ENCODE measurements at places on chromosomes 2 and 18.

GRCh38 chr18:48295586-48296311 lies 113.4 kb downstream of the ZBTB7C start:
- DNase-seq, result peak; percentile 32

DNA sequence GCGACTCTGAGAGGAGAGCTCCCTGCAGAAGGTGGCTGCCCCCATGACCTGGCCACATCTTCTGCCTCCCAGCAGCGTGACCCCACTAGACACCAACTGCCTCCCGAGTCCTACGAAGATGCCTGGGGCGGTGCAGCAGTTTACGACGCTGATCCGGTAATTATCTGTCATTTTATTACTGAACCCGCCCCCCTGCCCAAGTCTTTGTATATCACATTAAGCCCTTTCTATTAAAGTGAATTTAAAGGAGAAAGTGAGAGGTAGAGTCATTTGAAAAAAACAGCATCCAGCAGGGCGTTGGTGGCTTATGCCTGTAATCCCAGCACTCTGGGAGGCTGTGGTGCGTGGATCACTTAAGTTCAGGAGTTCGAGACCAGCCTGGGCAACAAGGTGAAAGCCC lies 33.4 kb downstream of the ABCG8 start:
- DNase-seq, result no peak

DNA sequence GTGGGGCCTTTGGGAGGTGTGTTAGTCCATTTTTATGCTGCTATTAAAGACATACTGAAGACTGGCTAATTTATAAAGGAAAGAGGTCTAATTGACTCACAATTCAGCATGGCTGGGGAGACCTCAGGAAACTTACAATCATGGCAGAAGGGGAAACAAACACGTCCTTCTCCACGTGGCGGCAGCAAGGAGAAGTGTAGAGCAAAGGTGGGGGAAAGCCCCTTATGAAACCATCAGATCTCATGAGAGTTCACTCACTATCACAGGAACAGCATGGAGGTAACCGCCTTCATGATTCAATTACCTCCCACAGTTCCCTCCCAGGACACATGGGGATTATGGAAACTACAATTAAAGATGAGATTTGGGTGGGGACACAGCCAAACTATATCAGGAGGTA lies 187.1 kb upstream of the OSR1 start:
- no peak for DNase-seq

DNA sequence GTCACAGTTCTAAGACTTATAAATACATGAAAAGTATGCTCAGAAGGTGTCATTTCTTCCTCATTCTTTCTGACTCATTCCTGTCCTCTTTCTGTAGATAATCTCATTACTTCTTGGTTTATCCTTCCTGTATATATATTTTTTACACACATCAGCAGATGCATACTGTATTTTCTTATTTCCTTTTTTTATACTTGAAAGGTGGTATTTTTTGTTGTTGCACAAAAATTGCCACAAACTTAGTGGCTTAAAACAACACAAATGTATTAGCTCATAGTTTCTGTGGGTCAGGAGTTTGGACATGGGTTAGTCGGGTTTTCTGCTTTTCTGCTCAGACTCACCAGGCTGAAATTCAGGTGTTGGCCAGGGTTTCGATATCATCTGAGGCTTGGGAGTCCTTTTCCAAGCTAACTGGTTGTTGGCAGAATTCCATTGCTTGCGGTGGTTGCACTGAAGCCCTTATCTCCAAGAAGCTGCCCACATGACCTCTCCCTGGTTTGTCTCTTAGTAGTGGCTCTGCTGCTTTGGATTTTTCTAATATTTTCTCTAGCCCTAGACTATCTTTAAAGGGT lies 162.6 kb downstream of the FMNL2 start:
- peak; percentile 68 for DNase-seq

GRCh38 chr2:230043461-230043860 lies 25.3 kb downstream of the SLC16A14 start:
- DNase-seq, result no peak

GRCh38 chr18:12074736-12075135 lies 18.9 kb upstream of the ANKRD62 start:
- DNase-seq, result no peak

- no peak for DNase-seq
Observed at GRCh38 chr2:98458207-98458606, 13.5 kb downstream of the INPP4A start.

- peak; percentile 57 for DNase-seq
Observed at GRCh38 chr2:235968616-235969324, 199.4 kb downstream of the GBX2 start.

GRCh38 chr2:175436076-175436475 lies 254.6 kb upstream of the ATP5MC3 start:
- DNase-seq, result no peak

GRCh38 chr2:51813247-51813646 lies 781.3 kb upstream of the NRXN1 start:
- DNase-seq, result no peak

DNA sequence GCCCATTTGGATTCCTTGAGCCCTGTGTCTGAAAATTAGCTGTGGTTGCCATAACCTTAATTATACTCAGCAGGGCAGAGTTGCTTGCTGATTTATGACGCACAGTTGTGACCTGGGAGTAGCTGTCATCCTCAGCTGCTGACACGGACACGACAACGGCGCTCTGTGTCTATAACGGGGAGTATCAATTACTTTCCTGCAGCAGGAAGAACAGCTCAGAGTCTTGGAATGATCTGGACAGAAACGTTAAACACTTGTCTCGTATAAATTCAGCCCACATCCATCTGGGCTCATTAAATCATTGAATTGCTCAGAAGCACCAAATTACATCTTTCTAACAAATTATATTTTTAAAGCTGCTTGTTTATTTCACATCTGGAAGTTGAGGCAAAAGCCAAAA lies 116.3 kb downstream of the SEPTIN10 start:
- DNase-seq, result no peak

DNA sequence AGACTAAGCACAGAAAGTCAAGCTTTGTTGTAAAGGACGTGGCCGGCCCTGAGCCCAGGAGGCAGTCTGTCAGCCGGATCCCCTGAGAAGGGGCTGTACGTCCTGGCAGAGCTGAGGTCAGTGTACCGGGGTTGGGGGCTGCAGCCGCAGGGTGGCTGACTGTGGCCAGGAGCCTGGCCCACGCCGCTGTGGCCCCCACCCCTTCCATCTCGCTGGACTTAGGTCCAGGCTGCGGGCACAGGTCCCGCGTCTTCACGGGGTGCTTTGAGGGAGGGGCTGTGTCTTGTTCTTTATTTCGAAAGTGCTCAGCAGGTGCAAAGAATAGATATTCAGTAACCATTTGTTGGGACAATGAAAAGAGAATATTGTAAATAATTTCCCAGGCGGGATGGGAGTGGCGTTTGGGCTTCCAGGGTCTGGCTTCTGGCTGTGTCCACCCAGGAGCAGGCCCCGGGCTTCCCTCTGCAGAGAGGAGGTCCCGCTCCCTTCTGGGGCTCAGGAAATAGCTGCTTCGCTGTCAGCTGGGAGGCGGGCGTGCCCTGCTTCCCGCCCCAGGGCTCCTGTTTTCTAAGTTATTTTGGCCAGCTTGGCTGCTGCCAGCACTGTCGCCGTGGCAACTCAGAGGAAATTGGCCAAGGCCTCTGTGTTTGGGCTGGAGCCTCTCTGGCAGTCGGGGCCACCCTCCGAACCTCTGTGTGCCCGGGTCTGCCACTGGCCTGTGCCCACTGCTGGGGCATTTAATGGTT lies 7.4 kb downstream of the NFATC1 start:
- DNase-seq, result peak; percentile 58

DNA sequence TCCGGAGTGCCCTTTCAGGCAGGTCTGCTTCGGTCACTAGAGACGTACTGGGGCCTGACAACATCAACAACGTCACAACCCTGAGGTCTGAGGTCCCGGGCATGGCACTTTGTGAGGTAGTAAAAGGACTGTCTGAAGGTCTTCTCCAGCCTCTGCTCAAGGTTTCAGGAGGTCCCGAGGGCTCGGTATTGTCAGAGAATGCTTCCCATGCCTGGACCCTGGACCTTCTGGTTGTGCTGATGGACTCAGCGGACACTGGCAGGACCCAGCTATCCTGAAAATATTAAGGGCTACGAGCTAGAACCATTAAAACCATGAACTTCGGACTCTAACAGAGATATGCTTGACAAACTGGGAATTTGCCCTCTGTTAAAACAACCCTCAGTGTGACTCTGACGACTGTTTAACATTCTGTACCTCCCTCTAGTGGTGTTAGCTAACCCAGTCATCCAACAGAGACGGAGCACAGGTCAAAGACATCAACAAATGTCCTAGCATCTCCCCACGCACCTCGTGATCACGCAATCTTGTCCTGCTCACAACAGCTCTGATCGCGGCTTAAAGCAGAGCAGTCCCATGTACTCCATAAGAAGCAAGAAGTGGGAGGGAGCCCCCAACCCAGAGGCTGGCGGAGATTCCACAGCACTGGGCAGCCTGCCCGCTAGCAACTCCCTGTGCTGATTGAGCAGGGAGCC lies 96.5 kb downstream of the CCDC93 start:
- DNase-seq, result no peak

- DNase-seq, result no peak
Observed at GRCh38 chr2:74559912-74560311, 5.4 kb downstream of the DOK1 start.

- no peak for DNase-seq
Observed at GRCh38 chr18:41624460-41624859, 330.6 kb upstream of the PIK3C3 start.

DNA sequence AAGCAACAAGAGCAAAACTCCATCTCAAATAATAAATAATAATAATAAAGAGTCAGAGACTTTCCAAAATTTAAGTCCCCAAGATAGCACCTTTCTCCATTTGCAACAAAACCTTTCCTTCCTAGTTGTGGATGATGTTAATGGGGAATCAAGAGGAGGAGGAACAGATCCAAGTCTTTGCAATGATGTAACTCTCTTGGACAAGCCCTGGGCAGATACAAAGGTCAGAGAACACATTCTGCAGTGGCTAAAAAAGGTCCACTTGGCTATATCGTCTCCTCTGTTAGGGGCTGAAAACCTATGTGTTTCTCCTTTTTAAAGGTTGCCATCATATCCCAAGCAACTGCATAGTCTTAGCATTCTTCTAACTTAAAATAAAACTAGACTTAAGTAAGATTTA lies 151.1 kb downstream of the TMEM163 start:
- DNase-seq, result no peak

GRCh38 chr18:3148930-3149535 lies 70.7 kb downstream of the MYOM1 start:
- no peak for DNase-seq

- DNase-seq, result no peak
Observed at GRCh38 chr2:70516596-70516995, 37.0 kb downstream of the TGFA start.

DNA sequence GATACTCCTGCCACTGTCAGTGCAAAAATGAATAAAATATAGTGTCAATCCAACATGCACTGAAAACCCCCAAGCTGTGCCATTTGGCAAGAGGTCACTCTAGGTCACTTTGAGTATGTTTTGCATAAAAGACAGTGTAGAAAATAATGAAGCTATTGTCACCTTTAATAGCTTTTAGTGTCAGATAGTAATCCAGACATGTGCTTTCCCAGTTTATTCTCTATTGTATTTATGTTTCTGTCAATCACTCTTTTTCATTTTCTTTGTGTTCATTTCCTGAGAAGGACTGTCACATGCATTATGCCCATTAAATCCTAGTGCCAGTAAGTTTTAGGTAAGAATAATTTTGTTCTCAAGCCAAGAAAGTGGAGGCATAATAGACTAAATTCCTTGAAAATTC lies 1073.9 kb upstream of the CDH2 start:
- no peak for DNase-seq

- no peak for DNase-seq
Observed at GRCh38 chr2:179255129-179255528, 9.5 kb downstream of the SESTD1 start.

- DNase-seq, result peak; percentile 96
Observed at GRCh38 chr2:111236025-111236424, 115.3 kb downstream of the BCL2L11 start.

DNA sequence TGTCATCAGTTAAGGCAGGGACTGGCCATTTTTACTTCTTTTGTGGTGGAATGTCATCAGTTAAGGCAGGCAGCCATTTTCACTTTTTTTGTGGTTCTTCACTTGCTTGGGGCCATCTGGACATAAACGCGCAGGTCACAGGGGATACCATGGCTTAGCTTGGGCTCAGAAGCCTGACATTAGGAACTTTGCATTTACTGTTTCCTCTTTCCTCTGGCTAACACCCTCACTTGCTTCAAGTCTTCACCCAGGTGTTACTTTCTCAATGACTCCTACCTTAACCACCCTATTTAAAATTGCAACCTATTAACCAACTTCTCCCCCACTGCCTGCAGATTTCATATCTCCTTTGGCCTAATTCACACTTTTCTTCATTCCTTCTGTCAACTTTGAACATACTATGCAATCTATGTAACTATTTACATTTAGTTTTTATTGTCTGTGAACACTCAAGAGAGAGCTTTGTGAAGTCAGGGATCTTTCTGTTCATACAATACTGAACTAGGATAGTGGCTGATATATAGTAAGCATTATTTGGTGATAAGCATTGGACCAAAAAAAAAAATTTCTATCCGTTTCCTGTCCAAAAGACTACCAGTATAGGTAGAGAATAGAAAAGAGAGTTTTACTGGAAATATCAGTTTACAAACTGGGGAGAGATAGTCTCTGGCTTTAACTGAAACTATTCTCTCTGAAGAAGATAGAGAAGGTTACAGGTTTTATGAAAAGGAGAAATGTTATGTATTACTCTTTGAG lies 600.1 kb upstream of the ZNF804A start:
- DNase-seq, result no peak

GRCh38 chr2:174171686-174172445 lies 76.5 kb downstream of the OLA1 start:
- no peak for DNase-seq

- DNase-seq, result no peak
Observed at GRCh38 chr2:189574793-189575475, 5.7 kb downstream of the SLC40A1 start.

DNA sequence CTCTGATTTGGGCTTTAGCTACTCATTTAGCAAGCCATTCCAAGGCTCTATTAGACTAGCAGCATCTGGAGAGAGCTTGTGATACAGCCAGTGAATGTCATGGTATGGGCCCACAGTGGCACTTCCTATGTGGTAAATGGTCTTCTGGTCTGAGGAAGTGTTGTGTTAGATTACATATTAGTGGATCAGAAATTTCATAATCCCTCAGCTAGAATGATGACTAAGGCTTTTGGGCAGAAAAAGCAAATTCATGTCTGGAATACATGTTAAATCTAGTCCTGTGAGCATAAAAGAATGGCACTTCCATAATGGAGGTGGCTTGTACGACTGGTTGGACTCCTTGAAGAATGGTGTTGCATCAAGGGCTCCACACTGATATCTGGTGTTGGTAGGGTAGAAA lies 436.8 kb upstream of the CWC22 start:
- DNase-seq, result no peak

DNA sequence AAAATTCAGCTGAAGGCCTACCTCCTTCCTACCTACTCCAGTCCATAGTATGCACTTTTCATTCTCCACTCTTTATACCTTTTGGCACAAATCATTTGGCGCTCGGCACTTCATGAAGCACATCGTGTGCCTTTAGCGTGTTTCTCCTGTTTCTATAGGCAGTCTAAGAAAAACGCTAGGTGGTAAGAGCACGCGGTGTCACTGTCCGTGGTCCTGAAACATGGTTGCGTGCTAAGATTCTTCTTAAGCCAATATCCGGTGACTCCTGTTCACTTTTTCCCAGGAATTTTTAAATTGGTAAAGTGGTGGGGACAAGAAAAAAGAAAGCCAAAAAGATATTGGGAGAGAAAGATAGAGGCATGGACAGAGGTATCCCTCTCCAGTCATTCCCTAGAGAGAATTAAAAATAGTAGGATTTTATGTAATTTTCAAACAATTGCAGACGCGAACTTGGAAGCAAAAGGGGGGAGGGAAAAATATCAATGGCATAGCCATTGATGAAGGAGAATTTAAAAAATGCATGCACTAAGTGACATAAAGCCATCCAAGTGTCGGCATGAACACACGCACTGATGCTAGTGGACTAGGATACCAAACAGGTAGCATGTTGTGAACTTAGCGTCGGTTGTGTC lies 1.4 kb upstream of the CTNNA2 start:
- peak; percentile 35 for DNase-seq
